Dermis microvascular lymphatic vessel endothelial cell (primary cell): ENCODE measurements at places on chromosomes 3 and 15.

DNA sequence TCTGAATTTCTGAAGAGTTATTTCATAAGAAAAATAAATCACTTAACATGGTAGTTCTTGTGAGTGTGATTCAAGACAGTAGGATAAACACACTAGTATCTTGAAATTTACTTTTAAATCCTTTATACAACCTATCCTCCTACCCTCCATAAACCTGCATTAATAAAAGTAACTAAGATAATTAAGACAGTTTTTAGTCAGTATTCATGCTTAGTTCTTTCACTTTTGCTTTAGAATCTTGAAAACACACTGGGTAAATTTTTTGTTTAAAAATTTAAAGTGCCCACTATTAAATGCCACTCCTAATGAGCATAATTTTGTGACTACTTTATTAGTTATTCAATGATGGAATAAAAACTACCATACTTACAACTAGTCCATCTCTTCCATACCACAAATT is 28.8 kb downstream of the GOLIM4 start:
- DNase-seq = no peak

GRCh38 chr15:87312221-87312620 is 944.3 kb downstream of the NTRK3 start:
- DNase-seq = no peak

DNA sequence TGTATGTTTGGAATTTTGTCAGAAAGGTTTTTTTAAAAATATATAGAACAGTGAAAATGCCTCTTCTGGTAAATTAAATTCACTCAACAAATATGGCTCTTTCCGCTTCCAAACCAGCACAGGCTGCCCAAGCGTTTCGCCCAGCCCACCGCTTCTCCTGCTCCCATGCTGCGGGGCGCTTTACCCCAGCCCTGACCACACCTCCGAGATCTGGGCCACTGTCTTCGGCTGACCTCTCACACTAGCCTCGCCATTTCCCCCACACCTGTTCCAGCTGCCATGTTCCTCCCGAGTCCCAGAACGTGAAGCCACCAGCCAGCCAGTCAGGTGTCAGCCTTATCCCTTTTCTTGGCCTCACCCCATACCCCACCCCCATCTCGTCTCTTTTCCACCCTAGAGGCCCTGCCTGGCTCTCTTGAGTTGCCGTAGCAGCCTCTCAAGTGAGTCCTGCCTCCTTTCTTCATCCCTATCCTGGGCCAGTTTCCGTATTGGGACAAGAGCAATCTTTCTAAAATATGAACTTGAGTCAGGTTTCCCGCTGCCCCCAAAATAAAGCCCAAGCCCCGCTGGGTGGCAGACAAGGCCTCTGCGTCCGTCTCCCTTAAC is 46.5 kb downstream of the SLC12A8 start:
- no peak for DNase-seq

DNA sequence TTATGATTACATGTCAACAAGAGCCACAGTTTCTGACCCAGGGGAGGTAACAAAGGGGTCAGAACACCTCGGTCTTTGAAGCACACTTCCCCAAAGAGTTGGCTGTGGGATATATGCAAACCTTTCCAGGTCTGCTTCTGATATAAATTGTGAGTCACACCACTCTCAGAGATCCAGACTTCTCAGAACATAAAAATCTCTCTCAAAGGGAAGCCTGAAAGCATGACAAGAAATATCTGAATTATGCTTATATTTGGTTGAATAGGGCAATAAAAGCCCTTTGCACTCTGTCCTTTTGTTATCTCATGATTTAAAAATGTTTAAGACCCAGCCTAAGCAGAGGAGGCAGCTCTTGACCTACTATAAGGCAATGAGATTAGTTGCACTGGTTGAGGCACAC is 56.8 kb downstream of the MYH15 start:
- DNase-seq = no peak

GRCh38 chr3:90055666-90056065 is 948.2 kb downstream of the EPHA3 start:
- DNase-seq = no peak

- no peak for DNase-seq
These were observed 205.8 kb downstream of the SLCO3A1 start for GRCh38 chr15:92059036-92059970.

DNA sequence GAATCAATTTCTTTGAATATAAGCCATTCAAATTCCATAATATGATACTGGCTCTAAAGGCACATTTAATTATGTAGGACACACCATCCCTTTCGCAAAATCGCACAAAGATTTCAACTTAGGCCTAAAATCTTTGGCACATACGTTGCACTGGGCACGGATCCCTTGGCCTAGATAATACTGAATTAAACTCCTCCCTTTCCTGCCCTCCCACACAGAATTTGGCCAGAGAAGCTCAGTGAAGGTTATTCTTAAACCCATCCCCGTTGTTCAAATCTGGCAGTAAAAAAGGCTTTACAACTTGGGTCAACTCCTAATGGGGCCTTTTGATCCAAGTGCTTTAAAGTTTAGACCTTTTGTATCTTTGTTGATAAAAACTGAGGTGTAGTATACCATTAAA is 247.2 kb downstream of the PTPRG start:
- DNase-seq = no peak

DNA sequence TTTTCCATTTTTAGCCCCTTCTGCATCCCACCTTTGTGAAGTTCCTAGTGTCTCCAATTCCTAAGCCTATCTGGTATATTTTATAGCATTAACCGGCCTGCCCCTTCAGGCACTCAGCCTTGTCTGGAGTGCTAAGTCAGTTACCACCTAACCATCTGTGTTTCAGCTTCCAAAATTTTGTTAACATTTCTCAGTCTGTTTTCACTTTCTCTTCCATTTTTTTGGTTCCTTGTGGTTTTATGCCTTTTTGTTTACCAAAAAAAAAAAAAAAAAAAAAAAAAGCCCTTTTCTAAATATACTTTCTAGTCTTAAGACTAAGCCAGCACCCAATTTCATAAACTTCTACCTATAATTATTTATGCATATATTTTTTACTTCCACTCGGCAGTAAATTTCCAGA is 92.4 kb downstream of the CSNK1G1 start:
- DNase-seq = no peak

DNA sequence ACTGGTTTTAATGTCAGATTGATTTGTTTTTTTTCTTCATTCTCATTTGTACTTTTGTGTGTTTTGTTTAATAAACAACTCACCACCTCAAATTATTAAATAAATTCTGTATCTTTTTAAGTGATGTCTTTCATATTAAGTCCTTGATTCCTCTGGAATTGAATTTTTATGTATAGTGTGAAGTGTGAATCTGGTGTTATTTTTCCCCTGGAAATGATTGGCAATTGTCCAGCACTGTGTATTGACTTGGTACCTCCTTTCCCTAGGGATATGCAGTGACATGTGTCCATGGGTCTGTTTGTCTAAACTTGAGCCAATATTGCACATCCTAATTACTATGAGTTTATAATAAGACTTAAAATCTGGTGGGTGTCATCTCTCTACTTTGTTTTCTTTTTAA is 2.1 kb downstream of the RNU5B-1 start:
- DNase-seq = no peak

- no peak for DNase-seq
These were observed 3.9 kb downstream of the NUSAP1 start for GRCh38 chr15:41336549-41336948.

DNA sequence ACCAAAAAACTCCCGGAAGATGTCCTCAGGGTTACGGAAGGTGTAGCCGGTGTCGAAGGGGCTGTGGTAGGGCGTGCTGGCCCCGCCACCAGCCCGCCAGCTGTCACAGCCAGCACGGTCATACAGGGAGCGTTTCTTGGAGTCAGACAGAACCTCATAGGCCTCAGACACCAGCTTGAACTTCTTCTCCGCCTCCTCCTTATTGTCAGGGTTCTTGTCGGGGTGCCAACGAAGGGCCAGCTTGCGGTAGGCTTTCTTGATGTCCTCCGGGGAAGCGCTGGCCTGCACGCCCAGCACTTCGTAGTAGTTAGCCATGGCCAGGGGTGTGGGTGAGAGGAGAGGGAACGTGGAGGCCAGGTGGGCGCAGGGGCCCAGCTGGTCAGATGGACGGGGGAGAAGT is 3.8 kb downstream of the DNAJB8 start:
- DNase-seq = no peak

DNA sequence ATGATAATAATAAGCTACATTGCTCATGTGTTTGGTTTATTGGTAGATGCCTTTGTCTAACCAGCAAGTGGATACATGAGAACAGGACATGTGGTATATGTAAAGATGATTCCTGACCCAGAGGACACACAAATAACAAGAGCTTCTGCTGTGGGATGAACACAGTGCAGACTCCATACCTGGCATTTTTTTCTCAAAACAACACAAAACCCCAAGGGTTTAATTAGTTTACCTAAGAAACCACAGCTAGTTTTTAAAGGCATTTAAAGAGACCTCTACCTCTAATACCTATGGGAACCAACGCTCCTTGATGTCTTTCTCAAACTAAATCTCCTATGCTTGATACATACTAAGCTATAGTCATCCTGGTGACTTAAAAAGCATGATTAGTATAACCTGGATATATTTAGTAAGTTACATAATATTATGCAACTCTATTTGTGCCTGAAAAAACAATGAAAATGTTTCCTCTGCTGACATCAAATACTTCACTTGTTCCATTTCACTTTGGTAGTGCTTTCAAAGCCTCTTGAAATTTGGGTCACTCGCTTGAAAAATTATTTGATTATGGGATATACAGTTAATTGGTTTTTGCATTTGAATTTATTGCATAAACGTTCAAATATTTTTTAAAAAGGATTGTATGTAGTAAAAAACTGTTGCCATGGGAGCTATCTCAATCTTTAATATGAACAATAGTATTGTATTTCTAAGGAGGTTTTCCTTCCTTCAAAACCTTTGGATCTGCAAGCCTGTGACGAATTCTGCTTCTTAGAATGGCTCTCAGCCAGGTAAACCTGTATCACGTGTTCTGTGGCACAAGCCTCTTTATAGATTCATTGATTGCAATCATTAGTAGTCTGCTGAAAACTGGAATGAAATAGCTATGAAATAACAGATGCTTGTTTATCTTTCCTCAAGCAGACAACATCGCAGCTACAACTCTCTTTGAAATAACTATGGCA is 233.0 kb upstream of the KCNMB2 start:
- DNase-seq = peak; percentile 50

- DNase-seq = no peak
These were observed 102.6 kb upstream of the SLC6A6 start for GRCh38 chr3:14299767-14300166.

DNA sequence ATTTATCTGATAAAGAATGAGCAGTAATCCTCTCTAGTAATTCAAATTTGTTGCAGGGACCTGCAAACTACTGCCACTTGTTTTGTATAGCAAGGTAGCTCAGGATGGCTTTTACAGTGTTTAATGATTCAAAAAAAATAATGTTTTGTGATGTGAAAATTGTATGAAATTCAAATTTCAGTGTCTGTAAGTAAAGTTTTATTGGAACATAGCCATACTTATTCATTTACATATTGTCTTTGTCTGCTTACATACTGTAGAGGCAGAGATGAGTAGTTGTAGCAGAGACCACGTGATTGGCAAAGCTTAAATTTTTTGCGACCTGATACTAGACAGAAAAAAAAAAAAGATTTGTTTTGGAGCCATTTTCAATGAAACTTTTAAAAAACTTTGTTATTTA is 6.5 kb upstream of the UTS2B start:
- DNase-seq = no peak

GRCh38 chr3:108719178-108719806 is 37.9 kb downstream of the RETNLB start:
- peak; percentile 18 for DNase-seq

DNA sequence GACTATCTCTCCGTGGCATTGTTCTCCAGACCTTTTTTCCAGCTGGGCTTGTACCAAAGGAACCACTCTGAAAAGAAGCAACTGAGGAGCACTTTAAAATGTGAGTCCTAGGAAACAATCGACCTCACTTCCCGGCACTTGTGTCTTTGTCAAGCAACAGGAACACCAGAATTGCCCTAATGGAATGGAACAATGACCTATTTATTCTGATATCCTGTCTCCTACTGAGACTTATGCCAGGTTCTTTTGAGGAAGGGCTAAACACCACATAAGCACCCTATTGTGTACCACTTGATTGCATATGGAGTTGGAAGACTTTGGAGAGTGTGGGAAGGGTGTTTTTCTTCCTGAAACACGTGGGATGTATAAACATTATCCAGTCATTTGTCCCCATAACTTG is 56.8 kb upstream of the TGFBR2 start:
- peak; percentile 64 for DNase-seq

GRCh38 chr15:80816936-80817335 is 37.8 kb downstream of the CEMIP start:
- DNase-seq = no peak

GRCh38 chr3:14701676-14702075 is 26.7 kb downstream of the C3orf20 start:
- no peak for DNase-seq

DNA sequence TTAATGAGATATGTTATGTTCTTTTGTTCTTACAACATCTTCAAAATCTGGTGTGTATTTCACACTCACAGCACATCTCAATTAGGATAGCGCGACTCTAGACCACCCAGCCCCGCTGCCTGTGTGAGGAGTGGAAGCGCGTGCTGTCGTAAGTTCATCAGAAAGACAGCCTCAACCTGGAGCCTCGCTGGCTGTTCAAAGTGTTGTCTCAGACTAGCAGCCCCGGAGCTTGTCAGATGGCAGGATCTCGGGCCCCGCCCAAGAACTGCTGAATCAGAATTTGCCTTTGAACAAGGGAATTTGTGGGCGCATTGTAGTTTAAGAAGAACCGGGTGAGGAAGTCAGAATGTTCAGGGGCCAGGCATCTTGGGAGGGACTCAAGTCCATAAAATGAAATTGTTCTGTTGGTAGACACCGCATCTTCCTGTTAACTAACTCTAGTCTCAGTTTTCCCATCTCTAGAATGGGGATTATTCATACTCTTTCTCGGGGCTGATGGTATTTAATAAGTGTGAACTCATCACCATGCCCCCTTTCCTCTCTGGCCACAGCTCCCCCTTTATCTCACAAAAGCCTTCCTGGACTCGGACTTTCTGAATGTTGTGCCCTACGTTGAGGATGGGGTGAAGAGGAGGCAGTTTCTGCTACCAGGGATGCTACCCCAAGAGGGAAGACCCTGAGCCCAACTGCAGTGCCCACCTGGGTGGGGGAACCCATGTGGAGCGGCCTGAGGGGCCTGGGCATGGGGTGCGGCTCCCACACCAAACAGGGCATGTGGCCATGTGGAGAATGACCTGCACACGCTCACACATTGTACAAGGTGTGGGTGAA is 40.4 kb downstream of the BHLHE40 start:
- DNase-seq = no peak

GRCh38 chr15:64909546-64909945 is 2.2 kb upstream of the ANKDD1A start:
- no peak for DNase-seq

DNA sequence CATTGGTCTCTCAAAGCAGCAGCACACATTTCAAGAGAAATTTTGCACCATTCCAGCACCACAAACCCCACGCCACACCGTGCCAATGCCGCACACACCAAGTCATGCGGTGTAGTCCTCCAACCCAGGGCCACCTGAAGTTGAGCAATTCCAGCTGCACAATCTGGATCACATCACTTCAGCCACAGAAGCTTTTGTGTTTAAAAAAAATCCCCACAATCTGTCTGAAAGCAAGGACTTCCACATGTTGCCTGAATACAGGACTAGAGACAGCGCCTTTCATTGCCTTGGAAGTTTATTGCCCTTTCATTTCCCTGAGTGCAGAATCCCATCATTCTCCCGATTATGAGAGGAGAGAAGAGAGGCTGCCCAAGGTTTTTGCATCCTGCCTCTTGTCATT is 175.6 kb upstream of the BCL6 start:
- DNase-seq = no peak
